SHP77 treated with DMSO at 0.1 percent for 48 hours (cell line): ENCODE measurements at places on chromosomes 6 and 20.
A peak's percentile ranks its signal among the peaks of the same experiment; 100 is the strongest.

GRCh38 chr6:148682990-148683389, 63.8 kb upstream of the UST start:
- DNase-seq, result no peak

DNA sequence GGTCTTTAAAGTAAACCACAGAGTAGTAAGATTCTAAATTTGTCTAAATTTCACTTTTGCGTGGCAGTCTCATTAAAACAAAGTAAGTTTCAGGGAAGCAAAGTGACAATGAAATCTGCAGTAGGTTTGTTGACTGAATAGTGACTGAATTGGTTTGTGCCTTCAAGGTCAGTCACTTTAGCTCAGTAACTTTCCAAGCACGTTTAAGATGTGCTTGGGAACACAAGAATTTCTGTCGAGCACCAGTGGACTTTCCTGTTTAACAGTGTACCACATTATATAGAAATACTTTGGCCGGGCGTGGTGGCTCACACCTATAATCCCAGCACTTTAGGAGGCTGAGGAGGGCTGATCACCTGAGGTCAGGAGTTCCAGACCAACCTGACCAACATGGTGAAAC, 1.7 kb upstream of the CD24 start:
- no peak for DNase-seq

GRCh38 chr6:140317950-140318349, 943.5 kb upstream of the CITED2 start:
- DNase-seq, result no peak

- no peak for DNase-seq
Observed at GRCh38 chr6:54115966-54116365, 4.7 kb downstream of the MLIP start.

DNA sequence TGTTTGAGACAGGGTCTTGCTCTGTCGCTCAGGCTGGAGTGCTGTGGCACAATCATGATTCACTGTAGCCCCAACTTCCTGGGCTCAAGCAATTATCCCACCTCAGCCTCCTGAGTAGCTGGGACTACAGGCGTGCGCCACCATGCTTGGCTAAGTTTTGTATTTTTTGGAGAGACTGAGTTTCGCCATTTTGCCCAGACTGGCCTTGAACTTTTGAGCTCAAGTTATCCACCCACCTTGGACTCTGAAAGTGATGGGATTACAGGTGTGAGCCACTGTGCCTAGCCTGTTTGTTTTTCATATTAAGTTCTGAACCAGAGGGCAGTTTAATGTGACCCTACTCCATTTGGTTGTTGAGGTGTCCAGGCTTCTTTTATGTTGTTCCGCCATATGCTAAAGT, 194.8 kb downstream of the PLCB1 start:
- DNase-seq, result no peak

- DNase-seq, result no peak
Observed at GRCh38 chr6:99270030-99270429, 79.4 kb downstream of the FAXC start.

DNA sequence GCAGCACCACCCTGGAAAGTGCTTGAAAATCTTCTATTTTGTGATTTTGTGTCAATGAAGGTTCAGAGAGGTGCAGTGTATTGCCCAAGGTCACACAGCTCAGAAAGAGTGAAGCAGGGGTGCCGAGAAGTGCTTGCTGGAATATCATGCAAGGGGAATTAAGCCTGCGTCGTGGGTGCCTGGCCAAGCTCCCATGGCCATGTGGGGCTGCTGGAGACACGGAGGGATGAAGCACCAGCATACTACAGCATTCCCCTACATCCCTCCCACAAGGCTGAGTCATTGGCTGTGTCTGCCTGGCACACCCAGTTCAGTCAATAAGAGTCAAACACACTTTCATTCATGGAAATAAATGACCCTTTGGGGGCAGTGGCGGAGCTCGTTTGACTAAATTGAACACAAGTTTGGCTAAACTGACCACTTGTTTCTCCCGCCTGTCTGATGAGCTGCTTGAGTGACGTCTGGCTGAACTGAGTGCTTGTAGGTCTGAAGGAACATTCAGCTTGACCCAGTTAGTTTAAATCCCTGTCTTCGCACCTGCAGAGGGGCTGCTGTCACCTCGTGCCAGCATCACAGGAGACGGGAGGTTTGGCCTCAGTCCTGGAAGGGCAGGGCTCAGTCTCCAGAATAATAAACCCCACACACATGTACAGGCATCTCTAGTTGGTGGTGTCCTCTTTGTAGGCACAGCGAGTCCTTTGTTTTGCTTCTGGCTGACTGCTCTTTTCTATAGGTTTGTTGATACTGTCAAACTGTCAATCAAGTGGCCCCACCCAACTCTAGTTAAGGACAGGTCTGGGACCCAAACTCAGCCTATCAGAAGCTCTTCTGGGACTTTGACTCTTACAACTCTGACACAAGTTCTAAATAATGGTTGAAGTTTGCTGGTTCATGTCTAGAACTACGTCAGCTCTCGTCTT, 8.4 kb upstream of the TGM2 start:
- DNase-seq, result no peak

GRCh38 chr6:45812922-45813321, 202.7 kb downstream of the CLIC5 start:
- DNase-seq, result no peak

DNA sequence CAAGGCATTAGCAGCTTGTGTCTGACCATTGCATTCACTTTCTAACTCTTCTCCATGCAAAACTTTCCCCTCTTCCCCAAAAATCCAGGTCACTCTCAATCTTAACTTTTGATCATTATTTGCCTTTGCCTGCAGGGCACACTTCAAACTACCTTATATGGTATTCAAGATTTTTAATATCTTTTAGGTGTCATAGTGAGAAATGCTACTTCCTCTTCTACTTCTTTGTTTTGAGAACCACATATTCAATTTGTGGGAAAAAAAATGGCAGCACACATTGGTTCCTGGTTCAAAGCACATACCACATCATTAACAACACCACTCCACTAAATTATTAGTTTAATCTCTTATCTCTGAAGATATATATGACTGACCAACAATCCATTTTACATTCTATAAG, 1267.0 kb upstream of the CITED2 start:
- no peak for DNase-seq

DNA sequence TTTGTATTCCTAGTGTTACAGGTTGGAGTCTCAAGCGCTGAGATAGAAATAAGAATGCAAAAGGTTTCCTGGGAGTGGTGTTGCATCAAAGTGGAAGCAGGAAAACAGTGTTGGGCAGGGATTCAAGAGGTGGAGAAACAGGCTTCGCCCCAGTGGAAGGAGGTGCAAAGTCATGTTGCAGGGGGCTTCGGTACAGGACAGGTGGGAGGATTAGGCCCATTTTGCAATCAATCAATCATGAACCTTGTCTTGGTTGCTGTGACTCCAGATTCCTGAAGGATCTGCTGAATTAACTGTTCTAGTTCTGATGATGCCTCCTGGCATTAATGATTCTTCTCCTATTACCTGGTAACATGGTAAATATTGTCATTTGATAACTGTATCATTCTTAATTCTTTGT, 22.4 kb upstream of the FAM217A start:
- DNase-seq, result no peak

GRCh38 chr6:5172041-5172653, 87.0 kb downstream of the PPP1R3G start:
- DNase-seq, result no peak

- DNase-seq, result no peak
Observed at GRCh38 chr6:166904101-166904746, 52.1 kb downstream of the RNASET2 start.

- no peak for DNase-seq
Observed at GRCh38 chr6:36533321-36533720, 14.0 kb downstream of the STK38 start.

GRCh38 chr20:61560361-61560853, 308.3 kb downstream of the CDH4 start:
- no peak for DNase-seq

GRCh38 chr20:43700627-43701026, 26.2 kb downstream of the GTSF1L start:
- no peak for DNase-seq

- DNase-seq, result no peak
Observed at GRCh38 chr20:61786230-61786629, 279.5 kb downstream of the TAF4 start.

- peak; percentile 64 for DNase-seq
Observed at GRCh38 chr6:149235130-149235561, 82.4 kb upstream of the TAB2 start.

- DNase-seq, result no peak
Observed at GRCh38 chr20:58828136-58828535, 22.6 kb downstream of the GNAS-AS1 start.

DNA sequence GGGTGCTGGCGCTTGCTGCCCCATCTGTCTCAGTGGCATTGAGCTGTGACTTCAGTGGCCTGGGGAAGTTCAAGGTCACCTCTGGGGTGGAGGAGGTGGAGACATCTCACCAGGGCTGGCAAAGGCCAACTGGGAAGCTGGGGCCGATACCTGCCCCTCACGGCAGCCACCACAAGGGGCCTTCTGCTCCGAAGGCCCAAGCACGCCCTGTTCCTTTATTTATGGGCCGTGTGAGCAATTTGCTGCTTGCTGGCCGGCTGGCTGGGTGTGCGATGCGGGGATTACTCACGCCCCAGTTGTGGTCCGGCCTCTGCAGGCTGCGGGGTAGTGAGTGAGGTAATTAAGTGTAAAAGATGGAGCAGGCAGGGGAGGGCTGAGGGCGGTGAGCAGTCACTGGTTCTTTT, 13.2 kb upstream of the SCRT2 start:
- no peak for DNase-seq

GRCh38 chr20:10910535-10911178, 236.9 kb upstream of the JAG1 start:
- no peak for DNase-seq

GRCh38 chr6:14089224-14089623, 28.3 kb upstream of the CD83 start:
- no peak for DNase-seq

DNA sequence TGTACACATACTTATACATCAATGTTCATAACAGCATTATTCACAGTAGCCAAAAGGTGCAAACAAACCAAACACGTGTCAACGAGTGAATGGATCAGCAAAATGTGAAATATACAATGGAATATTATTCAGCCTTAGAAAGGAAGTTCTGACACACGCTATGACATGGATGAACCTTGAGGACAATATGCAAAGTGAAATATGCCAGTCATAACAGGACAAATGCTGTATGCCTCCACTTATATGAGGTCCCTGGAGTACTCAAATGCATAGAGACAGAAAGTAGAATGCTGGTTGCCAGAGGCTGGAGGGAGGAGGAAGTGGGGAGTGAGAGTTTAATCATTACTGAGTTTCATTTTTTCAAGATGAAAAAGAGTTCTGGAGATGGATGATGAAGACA, 37.8 kb upstream of the IGF2R start:
- no peak for DNase-seq

GRCh38 chr6:152257581-152257980, 379.6 kb downstream of the SYNE1 start:
- no peak for DNase-seq

GRCh38 chr6:570825-571224, 86.1 kb downstream of the HUS1B start:
- DNase-seq, result no peak

GRCh38 chr20:45406260-45407066, 1.6 kb upstream of the DBNDD2 start:
- DNase-seq, result peak; percentile 27

GRCh38 chr6:139881236-139881635, 506.8 kb upstream of the CITED2 start:
- no peak for DNase-seq

DNA sequence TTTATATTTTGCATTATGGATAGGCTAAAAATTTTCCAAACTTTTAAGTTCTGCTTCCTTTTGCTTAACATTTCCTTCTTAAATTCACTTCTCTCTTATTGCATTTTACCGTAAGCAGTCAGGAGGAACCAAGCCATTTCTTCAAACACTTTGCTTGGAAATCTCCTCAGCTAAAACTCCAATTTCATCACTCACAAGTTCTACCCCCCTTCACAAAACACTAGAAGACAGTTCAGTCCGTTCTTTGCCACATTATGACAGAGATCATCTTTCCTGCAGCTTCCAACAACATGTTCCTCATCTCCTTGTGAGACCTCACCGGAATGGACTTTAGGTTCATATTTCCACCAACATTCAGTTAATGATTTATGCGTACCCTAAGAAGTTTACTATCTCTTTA, 79.2 kb upstream of the LY86 start:
- DNase-seq, result no peak

- no peak for DNase-seq
Observed at GRCh38 chr20:5722927-5723326, 27.3 kb upstream of the SHLD1 start.

DNA sequence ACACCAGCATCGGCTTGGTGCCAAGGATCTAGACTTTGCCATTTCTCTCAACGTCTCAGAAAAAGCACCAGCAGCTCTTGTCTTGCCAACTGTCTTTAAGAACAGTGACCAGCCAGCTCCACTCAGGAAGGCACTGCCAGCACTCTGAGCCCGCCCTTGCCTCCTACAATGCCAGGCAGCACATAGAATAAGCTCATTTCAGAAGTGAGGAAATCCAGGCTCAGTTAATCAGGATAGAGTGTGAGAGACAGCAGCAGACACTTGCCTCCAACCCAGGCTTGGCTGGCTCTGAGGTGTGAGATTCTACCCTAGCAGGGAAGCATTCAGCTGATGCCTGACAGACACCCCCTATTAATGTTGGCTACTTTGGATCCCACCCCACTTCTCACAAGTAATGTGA, 4.3 kb upstream of the SYNDIG1 start:
- DNase-seq, result no peak

DNA sequence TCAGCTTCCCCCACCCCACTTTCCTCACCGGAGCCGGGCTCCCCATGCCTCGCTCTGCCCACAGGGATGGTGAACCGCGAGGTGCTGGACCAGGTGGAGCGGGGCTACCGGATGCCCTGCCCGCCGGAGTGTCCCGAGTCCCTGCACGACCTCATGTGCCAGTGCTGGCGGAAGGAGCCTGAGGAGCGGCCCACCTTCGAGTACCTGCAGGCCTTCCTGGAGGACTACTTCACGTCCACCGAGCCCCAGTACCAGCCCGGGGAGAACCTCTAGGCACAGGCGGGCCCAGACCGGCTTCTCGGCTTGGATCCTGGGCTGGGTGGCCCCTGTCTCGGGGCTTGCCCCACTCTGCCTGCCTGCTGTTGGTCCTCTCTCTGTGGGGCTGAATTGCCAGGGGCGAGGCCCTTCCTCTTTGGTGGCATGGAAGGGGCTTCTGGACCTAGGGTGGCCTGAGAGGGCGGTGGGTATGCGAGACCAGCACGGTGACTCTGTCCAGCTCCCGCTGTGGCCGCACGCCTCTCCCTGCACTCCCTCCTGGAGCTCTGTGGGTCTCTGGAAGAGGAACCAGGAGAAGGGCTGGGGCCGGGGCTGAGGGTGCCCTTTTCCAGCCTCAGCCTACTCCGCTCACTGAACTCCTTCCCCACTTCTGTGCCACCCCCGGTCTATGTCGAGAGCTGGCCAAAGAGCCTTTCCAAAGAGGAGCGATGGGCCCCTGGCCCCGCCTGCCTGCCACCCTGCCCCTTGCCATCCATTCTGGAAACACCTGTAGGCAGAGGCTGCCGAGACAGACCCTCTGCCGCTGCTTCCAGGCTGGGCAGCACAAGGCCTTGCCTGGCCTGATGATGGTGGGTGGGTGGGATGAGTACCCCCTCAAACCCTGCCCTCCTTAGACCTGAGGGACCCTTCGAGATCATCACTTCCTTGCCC, 57.4 kb downstream of the SRC start:
- DNase-seq, result no peak

GRCh38 chr6:159130846-159131245, 38.4 kb upstream of the FNDC1 start:
- DNase-seq, result no peak

GRCh38 chr20:11582060-11582459, 335.6 kb upstream of the BTBD3 start:
- DNase-seq, result no peak
